ENCODE measurements at places on chromosomes 5 and 9.

- H3K27ac ChIP-seq = no peak overlapping the region
- no peaks in the 10 kb centered on the region for H3K27me3 ChIP-seq
- H3K36me3 ChIP-seq = no peaks in the 10 kb centered on the region
- DNase-seq = no peak
- H3K4me3 ChIP-seq = no peak overlapping the region
- H3K4me1 ChIP-seq = peaks cover under 1% of the 10 kb centered on the region
These were observed 122.2 kb downstream of the CRB2 start for GRCh38 chr9:123478160-123478559.

DNA sequence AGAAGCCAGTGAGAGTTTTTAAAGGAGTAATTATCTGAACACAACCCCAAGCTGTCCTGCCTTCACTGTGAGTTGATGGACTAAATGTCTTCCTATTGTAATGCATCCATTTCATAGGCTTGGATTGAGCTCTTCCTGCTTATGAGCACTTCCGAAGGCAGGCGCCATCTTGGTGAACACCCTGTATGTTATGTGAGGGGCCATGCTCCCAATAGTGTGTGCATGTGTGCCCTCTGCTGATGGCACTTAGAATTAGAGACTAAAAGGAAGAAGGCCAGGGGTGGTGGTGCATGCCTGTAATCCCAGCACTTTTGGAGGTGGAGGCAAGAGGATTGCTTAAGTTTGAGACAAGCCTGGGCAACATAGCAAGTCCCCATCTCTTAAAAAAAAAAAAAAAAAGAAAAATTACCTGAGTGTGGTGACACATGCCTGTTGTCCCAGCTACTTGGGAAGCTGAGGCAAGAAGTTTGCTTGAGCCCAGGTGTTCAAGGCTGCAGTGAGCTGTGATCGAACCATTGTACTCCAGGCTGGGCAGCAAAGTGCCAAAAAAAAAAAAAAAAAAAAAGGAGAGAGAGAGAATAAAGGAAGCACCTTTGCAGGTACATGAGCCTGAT lies 65.0 kb downstream of the C9orf152 start:
- H3K36me3 ChIP-seq = peaks cover 13% of the 10 kb centered on the region
- H3K27me3 ChIP-seq = no peaks in the 10 kb centered on the region
- H3K4me3 ChIP-seq = no peak overlapping the region
- H3K4me1 ChIP-seq = peaks cover 4% of the 10 kb centered on the region

- H3K36me3 ChIP-seq = no peaks in the 10 kb centered on the region
- H3K27ac ChIP-seq = no peak overlapping the region
- H3K4me1 ChIP-seq = no peaks in the 10 kb centered on the region
- H3K4me3 ChIP-seq = no peak overlapping the region
- no peak for DNase-seq
These were observed 17.0 kb downstream of the DMAC1 start for GRCh38 chr9:7782400-7783120.

GRCh38 chr5:76684756-76685519 lies 31.0 kb upstream of the F2R start:
- no peaks in the 10 kb centered on the region for H3K36me3 ChIP-seq
- H3K27me3 ChIP-seq = no peaks in the 10 kb centered on the region
- no peak overlapping the region for H3K4me3 ChIP-seq
- DNase-seq = no peak

DNA sequence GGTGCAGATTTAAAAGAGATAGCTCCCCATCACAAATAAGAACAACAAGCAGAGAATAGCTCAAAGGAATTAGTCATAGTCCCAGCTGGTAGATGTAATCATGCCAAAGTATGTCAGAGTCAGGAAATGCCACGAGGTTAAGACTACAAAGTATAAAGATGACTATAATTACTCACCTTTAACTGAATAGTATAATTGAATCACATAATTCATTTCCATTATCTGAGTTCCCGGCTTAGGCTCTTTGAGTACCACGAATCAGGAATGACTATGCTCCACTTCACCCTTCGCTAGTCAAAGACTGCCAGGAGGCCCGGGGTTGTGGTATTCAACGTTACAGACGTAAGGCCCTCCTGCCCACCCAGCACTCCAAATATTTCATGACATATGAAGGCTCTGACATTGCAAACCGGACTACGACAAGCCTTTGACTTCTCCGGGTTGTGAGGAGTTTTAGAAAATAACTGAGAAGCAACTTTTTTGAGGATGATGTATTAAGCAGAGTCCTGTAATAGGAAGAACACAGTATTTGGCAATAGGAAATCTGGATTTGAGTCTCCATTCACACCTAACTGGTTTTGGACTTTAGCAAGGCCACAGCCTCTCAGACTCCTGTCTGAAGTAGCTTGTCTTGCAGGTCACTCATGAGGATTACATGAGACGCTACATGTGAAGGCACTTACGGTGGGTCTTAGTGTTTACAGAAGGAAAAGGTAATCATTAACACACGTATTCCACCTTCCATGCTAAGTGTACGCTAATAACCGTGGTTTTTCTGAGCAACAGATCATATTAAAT lies 64.6 kb downstream of the ENC1 start:
- DNase-seq = no peak
- peaks cover 4% of the 10 kb centered on the region for H3K4me1 ChIP-seq
- H3K27me3 ChIP-seq = no peaks in the 10 kb centered on the region
- H3K36me3 ChIP-seq = no peaks in the 10 kb centered on the region

- no peak overlapping the region for H3K4me3 ChIP-seq
These were observed 31.6 kb downstream of the ACSL6 start for GRCh38 chr5:131979816-131980215.

DNA sequence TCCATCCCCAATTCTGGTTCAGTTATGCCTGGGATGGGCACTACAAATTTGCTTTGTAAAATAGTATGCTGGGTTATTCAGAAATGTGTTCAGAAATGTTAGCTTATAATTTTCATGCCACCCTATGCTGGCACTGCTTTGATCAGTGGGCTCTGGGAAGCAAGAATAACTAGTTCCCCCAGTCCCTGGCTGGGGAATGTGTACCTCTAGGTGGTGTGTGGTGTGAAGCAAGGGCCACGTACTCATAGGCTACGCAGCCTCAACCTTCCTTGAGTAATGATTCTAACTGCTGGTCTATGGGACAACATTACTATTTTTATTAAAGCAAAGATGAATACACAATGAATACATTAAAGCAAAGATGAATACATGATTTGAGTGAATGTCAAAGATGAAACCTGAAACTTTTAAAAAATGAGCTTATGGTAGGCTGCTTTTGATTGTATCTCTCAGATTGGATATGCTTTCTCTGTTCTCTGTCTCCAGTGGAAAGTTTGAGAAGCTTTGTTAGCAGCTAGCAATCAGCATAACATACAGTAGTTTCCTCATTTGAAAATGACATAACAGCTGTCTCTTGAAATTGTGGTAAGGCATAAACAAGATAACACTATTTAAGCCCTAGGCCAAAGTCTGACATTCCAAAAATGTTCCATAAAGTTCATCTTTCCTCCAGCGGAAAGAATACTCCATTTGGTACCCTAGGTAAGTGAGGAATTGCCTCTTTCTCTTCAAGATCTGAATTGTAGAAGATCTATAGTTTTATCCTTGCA lies 174.7 kb upstream of the NFIB start:
- no peaks in the 10 kb centered on the region for H3K4me1 ChIP-seq
- DNase-seq = no peak
- H3K36me3 ChIP-seq = no peaks in the 10 kb centered on the region
- no peak overlapping the region for H3K27ac ChIP-seq
- no peaks in the 10 kb centered on the region for H3K27me3 ChIP-seq

GRCh38 chr9:91187965-91188344 lies 173.8 kb downstream of the AUH start:
- no peak overlapping the region for H3K4me3 ChIP-seq
- DNase-seq = no peak
- H3K27me3 ChIP-seq = no peaks in the 10 kb centered on the region
- H3K27ac ChIP-seq = no peak overlapping the region

GRCh38 chr9:114125476-114126013 lies 26.5 kb upstream of the KIF12 start:
- no peak overlapping the region for H3K27ac ChIP-seq
- no peaks in the 10 kb centered on the region for H3K27me3 ChIP-seq
- H3K4me1 ChIP-seq = no peaks in the 10 kb centered on the region
- H3K4me3 ChIP-seq = no peak overlapping the region
- H3K36me3 ChIP-seq = no peaks in the 10 kb centered on the region

DNA sequence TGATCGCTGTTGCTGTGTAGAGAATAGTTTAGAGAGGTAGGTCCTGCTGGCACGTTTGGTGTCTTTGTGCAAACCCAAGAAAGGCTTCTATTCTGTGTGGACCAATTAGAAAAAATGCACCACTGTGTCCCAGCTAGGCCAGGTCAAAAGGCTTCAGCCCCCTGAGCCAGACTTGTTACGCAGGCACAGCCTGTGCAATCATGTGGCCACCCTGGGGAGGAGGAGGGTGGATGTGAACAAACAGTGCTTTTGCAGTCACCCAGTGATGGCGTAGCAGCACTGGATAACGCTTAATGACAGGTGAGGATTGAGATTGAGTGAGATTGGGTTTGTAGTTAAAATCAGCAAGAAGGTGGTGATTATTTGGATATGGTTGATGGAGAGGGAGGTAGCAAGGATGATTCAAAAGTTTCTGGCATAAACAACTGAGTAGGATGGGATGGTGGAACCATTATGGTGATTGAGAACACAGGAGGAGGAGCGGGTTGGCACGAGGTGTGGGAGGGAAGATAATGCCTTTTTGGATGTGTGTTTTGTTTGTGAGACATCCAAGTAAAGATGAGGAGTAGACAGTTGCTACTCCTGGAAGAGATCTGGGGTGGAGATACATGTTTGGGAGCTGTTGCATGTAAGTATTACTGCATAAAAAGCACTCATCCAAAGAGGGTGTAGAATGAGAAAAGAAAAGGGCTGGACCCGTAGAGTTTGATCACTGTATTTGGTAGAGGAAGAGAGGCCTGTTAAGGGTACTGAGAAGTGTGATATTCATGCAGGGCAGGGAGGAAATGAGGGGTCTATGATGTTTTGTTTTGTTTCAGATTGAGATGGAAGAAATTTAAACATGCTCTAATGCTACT lies 6.7 kb downstream of the GCNT1 start:
- H3K4me1 ChIP-seq = no peaks in the 10 kb centered on the region
- no peaks in the 10 kb centered on the region for H3K36me3 ChIP-seq
- no peak overlapping the region for H3K27ac ChIP-seq
- no peak overlapping the region for H3K4me3 ChIP-seq
- DNase-seq = no peak
- H3K27me3 ChIP-seq = no peaks in the 10 kb centered on the region

GRCh38 chr5:95988094-95988493 lies 26.4 kb upstream of the ELL2 start:
- peaks cover 11% of the 10 kb centered on the region for H3K4me1 ChIP-seq
- no peak overlapping the region for H3K27ac ChIP-seq
- no peaks in the 10 kb centered on the region for H3K27me3 ChIP-seq
- DNase-seq = no peak
- no peaks in the 10 kb centered on the region for H3K36me3 ChIP-seq

DNA sequence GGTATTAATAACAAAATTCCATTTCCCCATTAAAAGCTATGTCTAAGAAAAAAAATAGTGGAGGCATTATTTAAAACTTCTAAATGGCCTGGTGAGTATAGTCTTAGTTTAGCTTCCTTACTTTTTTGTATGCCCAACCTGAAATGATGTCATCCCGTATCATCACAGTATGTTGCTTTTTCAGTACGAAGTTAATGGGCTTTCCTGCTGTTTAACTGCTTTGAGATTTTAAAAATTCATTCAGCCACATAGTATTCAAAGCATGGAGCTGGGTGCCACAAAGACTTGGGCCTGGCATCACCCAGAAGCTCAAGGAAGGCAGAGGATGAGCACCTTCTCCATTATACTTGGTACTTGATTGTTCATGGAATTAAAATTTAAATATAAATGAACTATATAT lies 7.4 kb downstream of the F2RL2 start:
- no peaks in the 10 kb centered on the region for H3K27me3 ChIP-seq
- H3K27ac ChIP-seq = no peak overlapping the region
- no peaks in the 10 kb centered on the region for H3K4me1 ChIP-seq

DNA sequence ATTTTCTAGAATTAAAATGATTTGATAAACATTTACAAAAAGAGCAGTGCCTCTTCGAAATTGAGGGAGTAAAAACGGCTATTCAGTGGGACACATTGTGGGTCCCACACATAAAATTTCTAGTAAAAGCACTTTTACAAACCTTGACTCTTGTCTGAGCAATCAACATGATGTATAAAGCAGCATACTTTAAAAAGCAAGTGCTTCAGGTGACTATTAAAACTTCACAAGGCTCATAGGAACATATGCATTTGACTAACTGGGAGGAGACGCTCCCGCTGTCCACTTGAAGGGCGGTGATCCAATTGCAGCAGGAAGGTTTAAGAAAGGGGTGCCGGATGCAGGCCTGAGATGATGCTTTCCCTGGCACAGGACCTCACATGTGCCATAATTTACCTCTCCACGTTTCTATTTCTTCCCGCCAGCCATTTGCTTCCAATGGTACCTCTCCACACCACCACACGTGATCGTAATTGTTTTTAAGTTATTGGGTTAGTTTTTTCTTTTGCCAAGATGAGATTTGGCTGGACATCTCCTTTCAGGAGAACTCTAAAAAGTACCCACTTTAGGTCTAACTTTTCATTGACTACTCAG lies 1.8 kb downstream of the MCTP1 start:
- peaks cover 26% of the 10 kb centered on the region for H3K27me3 ChIP-seq
- H3K4me1 ChIP-seq = no peaks in the 10 kb centered on the region
- H3K4me3 ChIP-seq = peak overlapping the region; percentile 30
- no peak overlapping the region for H3K27ac ChIP-seq
- H3K36me3 ChIP-seq = no peaks in the 10 kb centered on the region

DNA sequence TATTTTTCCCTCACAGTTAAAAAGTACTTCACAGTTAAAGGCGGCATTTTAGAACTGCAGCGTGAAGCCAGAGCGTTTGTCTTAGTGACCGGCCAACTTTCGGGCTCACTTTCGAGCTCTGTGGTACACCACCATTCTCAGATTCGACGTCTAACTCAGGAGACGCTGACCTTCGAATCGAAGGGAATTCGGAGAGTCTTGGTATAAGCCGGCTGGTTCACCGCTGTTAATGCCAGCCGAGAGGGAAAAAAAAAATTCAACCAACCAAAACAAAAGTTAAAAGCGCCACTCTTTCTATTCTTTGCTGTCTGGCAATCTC lies 544 bp upstream of the SNX24 start:
- no peaks in the 10 kb centered on the region for H3K4me1 ChIP-seq
- H3K27ac ChIP-seq = peak overlapping the region; percentile 81
- no peaks in the 10 kb centered on the region for H3K27me3 ChIP-seq
- no peaks in the 10 kb centered on the region for H3K36me3 ChIP-seq
- no peak for DNase-seq
- H3K4me3 ChIP-seq = peak overlapping the region; percentile 84

DNA sequence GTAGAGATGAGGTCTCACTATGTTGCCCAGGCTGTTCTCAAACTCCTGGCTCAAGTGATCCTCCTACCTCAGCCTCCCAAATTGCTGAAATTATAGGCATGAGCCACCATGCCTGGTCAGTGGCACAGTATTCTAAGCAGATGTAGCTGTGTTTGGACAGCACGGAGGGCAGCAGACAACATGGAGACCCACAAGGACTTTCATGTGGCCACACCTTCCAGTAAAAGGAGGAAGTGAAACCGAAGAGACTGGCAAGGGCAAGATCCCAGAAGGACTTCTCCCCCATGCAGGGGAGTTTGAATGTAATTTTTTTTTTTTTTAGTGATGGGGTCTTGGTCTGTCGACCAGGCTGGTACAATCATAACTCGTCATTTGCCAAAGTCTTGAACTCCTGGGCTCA lies 172.2 kb downstream of the TRPM3 start:
- H3K4me1 ChIP-seq = no peaks in the 10 kb centered on the region
- no peak overlapping the region for H3K4me3 ChIP-seq
- no peak for DNase-seq
- H3K27me3 ChIP-seq = no peaks in the 10 kb centered on the region
- H3K36me3 ChIP-seq = no peaks in the 10 kb centered on the region

Data from kidney (tissue), 22 donors.